ENCODE measurements at places on chromosomes 2 and 18.

GRCh38 chr2:46461011-46461674 lies 18.2 kb upstream of the TMEM247 start:
- peak; percentile 60 for DNase-seq

DNA sequence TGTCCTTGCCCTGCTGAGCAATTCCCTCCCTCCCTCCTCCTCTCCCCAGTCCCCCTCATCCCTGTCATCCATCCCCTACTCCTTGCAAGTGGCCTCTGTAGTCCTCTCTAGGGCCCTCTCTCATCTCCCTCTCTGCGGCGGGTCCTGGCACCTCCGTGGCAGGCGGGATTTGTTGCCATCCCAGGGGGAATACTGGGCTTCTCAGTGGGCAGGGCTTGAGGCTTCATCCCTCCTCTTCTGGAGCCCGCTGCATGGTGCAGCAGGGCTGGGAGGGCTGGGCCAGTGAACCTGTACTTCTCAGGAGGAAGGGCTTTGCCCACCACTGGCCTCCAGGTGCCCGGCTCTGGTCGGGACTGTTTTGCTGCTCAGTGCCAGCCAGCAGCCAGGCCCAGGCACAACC lies 216.2 kb downstream of the TFCP2L1 start:
- no peak for DNase-seq

GRCh38 chr18:23137788-23138216 lies 2.5 kb downstream of the CABLES1 start:
- DNase-seq: no peak

GRCh38 chr2:8176887-8177286 lies 505.0 kb upstream of the ID2 start:
- DNase-seq: no peak

- DNase-seq: peak; percentile 23
These were observed 94.0 kb upstream of the ITGA6 start for GRCh38 chr2:172333235-172333977.

DNA sequence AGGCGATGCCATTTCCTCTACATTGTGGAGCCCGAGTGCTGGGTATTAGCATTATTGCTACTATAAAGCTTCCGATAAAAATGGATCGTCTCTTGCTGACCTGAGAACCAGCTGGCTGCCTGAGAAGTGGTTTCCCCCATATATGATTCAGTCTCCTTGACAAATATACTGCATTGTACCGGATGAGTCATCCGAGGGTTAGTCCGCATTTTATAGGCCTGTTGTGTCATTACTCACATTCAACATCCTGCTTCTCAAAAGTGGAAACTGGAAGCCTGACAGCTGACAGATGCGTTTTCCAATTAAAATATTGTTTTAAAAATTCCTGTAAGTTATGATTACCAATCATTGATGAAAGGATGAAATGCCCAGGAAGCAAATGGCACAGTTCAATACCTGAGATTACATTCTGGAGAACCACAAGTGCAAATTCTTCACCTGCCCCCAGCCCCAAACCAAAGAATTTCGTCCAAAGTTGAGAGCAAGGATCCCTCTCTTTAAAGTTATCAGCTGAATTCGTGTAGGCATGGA lies 65.7 kb downstream of the SPRED2 start:
- DNase-seq: peak; percentile 95

DNA sequence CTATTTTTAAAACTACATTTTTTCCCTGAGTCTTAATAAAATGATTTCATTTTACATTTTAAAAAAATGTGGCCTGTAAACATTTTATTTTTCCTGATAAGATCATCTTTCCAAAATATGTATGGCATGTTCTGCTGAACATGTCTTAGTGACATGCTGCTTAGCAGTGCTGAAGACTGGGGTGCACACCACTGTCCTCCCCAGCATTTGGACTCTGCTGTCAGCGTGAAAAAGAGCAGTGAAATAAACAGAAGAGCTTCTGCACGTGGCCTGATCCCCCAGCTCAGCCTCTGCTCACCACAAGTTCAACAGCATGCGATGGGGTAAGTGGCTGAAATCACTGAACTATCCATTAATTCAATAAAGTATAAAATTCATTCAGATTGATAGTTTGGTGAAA lies 81.6 kb upstream of the ZNF521 start:
- no peak for DNase-seq

- DNase-seq: peak; percentile 8
These were observed 5.6 kb upstream of the SERPINB11 start for GRCh38 chr18:63697097-63697660.

GRCh38 chr18:45528712-45529336 lies 86.5 kb upstream of the SLC14A2 start:
- no peak for DNase-seq

DNA sequence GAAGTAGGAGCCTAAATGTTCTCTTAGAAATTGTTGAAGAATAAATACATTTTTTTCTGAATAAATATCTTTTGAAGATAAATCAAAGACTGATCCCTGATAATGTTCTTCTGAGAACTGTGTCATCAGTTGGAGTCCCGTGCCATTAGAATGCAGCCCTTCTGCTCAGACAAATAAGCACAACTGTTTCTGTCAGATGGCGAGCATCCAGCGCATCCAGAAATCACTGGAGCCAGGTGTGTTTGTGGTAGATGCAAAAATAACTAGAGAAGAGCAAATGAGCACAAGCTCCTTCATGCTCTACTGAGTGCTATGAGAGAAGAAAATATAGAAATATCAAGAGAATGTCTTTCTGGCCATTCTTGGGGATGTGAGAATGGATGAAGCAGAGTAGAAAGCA lies 573.7 kb downstream of the THSD7B start:
- DNase-seq: no peak

DNA sequence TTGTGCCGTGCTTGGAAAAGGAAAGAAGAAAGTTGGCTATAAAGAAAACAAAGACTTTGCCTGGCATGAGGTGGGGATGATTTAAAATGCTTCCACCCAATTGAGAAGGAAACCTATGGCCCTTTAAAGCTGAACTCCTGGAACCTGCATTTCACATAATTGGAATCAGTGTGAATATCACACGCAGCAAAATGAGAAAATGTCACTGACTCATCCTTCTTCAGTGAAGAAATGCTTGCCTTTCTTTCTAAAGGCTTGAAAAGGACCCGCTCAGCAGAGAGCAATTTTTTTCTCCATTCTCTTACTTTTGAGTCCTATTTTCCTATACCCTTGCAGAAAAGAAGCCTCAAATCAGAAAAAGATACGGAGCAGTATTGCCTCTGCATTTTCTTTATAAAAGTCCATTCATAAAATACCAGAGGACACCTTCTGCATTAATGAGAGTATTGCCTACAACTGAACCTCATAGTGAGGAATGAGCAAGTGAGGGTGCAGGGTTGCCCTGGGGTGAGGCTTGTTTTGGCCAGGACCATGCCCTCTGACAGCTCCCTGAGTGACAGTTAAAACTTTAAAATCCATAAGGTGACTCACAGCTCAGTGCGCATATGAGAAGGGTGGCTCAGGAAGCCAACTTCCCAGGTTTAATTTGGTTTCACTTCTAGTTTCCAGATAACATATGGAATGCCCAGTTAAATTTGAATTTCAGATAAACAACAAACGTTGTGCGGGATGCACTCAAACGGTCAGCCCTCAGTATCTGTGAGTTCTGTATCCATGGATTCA lies 191.9 kb upstream of the GYPC start:
- DNase-seq: no peak

- DNase-seq: no peak
These were observed 141.3 kb downstream of the AFF3 start for GRCh38 chr2:100000915-100001707.

DNA sequence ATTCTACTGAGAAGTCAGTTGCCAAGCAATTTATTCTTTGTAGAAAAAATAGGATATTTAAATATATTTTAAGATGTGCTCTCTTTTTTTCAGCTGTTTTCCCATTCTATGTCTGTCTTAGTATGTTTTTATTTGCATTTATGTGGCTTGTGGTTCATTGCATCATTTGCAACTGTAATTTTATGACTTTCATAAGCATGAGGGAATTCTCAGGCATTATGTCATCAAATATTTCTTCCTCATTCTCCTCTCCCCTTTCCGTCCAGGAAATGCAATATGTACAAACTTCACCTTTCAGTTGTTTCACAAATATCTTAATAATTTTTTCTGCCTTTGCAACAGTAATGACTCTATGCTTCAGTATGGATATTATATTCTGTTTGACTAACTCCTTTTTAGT lies 560.2 kb upstream of the LRATD1 start:
- DNase-seq: peak; percentile 13

- DNase-seq: no peak
These were observed 79.8 kb downstream of the DTNA start for GRCh38 chr18:34789768-34790344.

GRCh38 chr2:75023666-75024455 lies 65.4 kb downstream of the POLE4 start:
- DNase-seq: no peak

DNA sequence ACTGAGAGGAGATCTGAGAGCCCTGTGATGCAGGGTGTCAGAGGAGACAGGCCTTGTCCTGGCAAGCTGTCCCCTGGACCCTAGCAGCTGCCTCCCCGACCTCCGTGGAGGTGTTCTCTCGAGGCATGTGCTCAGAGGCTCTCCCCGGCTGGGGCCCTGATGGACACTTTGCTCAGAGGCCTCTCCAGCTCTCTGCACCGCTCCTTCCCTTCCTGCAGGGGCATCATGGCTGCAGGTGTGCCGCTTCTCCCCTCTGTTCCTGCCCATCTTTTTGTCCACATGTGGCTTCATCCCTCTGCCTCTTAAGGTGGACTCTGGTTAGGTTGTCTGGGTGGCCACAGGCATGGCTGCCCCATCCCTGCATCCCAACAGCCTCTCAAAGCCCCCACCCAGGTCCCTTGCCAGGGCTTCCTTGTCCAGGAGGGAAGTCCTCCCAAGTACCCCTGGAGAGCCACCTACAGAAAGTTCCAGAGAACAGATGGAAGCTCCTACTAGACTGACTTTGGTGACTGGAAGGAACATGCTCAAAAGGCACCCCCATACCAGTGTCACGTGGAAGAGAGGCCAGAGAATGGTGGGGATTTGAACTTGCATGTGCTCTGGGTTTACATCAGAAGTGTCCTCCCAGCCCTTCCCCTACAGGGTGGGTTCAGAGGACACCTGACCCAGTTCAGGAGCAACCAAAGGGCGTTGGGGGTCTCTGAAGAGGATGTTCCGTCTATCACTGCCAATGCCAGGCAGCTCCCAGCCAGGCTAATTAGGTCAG lies 120.4 kb downstream of the KLHL29 start:
- DNase-seq: no peak

- peak; percentile 86 for DNase-seq
These were observed 48.6 kb downstream of the DDX1 start for GRCh38 chr2:15640261-15640711.

GRCh38 chr2:189982780-189983394 lies 79.6 kb downstream of the MSTN start:
- DNase-seq: no peak

- no peak for DNase-seq
These were observed 93.8 kb downstream of the PMAIP1 start for GRCh38 chr18:59993560-59993959.

DNA sequence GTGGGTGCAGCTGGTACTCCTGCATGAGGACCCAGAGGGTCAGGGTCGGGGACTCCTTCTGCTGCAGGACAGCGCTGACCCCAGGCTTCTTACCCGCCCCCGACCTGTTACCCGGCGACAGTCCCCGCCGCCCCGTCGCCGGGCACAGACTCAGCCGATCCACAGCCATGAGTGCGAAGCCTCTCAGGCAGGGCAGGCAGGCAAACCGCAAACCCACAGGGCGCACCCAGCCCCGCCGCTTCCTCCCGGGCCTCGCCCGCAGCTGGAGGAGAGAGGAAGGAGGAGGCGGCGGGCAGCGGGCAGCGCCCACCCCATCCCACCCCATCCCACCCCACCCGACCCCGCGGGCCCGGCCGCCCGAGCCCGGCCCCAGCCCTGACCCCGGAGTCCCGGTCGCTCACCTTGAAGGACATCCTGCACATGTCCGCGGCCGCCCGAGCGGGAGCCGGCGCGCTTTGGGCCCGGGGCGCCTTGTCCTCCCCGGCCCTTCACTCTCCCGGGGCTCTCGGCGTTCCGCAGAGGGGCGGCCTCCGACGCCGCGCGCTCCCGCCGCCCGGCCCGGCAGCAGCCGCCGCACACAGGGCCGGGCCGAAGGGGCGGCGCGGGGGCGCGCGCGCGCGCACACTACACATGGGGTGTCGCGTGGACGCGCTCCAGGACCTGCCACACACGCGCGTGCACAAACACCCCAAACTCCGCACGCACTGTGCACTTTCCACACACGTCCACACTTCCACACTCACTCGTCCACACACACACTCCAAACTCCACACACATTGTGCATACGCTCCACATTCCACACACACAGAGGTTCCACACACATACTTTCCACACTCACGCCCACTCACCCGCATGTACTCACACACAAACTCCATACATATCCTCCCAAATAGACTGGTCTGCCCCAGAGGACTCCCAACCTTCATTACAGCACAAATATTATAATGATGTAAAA lies at the start of gene ANKRD29:
Gene ANKRD29, minus strand, starts transcription at position 603 of the 955 bp plus-strand sequence. Its CDS starts 181 bp downstream, at position 422.
- DNase-seq: peak; percentile 4

DNA sequence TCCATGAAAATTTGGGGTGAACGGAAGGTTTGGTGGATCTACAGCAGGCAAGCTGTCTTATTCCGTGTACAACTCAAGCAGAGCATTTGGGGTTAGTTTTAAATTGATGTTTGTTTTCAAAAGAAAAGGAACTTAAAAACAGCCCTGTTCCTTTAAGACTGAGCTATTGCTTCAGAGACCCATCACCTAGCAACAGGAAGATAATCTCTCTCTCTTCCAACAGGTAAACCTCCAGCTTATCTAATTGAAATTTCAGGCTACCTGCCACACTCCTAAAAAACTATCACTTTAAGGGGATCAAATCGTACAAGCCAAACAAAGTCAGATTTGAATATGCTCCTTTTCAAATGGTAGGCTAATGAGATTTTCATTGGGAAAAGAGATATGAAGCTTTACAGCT lies 101.8 kb downstream of the RNF152 start:
- no peak for DNase-seq

DNA sequence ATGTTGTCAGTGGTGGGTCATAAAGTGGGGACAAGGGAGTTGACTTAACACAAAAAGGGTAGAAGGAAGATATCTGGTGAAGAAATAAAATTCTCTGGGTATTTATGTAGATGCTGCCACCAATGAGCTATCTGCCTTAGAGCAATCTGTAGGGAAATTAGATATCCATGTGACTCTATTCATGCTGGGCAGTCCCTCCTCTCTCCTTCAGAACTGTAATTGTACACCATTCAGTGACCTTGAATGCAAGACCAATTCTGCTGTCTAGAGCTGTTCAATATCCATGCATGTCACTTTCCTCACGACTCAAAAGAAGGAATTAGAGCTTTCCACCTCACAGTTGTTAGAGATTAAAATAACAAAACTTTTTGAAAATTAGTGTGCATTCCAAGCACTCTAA lies 28.6 kb upstream of the TDRD15 start:
- DNase-seq: no peak

- DNase-seq: peak; percentile 87
These were observed at the start of gene TMEM37 for GRCh38 chr2:119431155-119431975. TSS of gene TMEM37 (plus strand) at chr2:119431854. CDS start at chr2:119431904, 50 bp downstream.

- DNase-seq: no peak
These were observed 208.4 kb upstream of the CCDC150 start for GRCh38 chr2:196431076-196431475.

DNA sequence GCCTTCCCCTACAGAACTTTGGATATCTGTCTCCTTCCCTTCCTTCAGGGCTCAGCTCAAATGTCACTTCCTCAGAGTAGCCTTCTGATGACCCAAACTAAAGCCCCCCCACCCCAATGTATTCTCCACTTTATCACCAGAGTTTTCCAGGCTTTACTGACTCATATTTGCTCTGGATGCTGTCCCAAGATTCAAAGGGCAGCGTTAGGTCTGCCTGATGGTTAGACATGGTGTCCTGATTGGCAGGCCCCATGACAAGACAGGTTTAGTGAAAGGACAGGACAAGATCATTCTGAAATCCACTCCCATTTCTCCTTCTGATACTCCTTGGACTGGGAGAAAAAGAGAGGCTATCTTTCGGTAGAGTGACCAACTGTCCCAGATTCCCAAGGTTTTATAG lies 22.6 kb upstream of the RPIA start:
- no peak for DNase-seq
